ENCODE measurements at places on chromosomes 2 and 18.
A peak's percentile ranks its signal among the peaks of the same experiment; 100 is the strongest.

DNA sequence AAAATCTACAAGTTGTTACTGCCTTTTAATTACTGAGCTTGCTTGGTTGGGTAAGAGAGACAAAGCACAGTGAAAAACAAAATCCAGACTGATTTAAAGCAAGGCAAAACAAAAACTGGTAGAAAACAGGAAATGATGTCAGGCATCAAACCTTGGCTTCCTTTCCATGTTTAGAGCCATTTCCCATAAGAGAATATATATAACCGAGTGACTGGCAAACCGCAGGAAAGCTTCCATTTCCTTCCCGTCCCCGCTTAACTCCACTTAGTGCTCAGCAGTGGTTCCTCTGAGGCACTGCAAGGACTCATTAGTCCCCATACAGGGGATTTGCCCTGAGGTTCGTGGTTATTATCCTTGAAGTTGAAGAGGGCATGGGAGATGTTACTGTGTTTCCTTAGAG lies 446.3 kb downstream of the LPIN1 start:
- DNase-seq: no peak

- DNase-seq: no peak
Observed at GRCh38 chr18:55416791-55417190, 171.2 kb downstream of the TCF4 start.

DNA sequence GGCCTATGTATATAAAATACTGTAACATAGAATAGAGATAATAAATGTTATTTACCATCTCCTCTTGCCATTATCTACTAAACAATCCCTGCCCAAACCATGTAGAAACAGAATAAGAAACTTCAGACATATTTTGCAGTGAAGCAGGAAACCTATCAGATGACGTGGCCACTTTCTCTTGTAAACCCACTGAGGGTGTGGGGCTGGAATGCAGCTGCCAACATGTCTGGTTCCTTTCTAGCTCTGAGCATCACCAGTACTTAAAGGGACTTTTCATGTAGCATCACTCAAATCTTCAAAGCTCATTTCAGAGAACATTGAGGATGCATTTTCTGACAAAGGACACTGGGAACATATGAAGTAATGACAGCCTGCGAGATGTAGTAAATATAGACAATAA lies 251.8 kb downstream of the LPIN1 start:
- peak; percentile 20 for DNase-seq

DNA sequence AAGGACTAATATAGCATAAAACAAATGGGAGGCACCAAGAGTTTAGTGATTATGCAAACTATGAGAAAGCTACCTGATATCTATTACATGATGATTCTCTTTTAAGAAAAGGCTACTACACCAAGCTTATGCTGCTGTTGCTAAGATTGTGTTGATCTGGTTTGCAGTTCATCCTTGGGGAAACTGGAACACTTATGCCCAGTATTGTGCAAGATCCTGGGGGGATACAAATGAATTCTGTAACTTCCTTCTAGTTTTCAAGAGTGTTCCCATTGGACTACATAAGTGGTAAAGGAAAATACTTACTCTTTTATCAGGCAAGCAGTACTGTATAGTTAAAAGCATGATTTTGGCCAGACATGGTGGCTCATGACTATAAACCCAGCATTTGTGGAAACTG lies 3.1 kb upstream of the NMI start:
- no peak for DNase-seq

DNA sequence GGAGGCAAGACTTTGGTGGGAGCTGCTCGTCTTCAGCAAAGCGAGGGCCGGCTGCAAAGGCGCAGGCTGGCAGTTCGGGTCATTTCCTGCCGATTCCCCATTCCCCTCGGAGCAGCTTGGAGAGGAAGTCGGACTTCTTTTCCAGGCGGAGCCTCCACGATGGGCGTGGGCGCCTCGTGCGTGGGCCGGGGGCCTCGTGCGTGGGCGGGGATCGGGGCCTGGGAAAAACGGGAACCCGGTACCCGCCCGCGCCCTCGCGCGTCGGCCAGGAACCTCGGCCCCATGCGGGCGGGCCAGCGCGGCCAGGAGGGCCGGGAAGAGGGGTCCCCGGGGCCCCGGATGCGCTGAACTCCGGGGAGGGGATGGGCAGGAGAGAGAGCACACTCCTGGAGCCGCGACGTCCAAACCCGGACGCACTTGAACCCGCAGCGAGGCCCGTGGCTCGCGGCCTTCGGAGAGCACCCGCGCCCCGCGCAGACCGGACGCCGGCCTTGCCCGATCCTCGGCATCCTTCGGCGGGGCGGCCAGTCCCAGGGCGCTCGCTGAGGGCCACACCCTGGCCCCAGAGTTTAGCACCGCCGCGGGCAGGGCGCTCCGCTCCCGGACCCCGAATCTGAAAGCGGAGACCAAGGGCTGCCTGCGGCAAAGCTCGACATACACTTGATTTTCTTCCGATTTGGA lies 368.4 kb downstream of the MTX2 start:
- peak; percentile 30 for DNase-seq

DNA sequence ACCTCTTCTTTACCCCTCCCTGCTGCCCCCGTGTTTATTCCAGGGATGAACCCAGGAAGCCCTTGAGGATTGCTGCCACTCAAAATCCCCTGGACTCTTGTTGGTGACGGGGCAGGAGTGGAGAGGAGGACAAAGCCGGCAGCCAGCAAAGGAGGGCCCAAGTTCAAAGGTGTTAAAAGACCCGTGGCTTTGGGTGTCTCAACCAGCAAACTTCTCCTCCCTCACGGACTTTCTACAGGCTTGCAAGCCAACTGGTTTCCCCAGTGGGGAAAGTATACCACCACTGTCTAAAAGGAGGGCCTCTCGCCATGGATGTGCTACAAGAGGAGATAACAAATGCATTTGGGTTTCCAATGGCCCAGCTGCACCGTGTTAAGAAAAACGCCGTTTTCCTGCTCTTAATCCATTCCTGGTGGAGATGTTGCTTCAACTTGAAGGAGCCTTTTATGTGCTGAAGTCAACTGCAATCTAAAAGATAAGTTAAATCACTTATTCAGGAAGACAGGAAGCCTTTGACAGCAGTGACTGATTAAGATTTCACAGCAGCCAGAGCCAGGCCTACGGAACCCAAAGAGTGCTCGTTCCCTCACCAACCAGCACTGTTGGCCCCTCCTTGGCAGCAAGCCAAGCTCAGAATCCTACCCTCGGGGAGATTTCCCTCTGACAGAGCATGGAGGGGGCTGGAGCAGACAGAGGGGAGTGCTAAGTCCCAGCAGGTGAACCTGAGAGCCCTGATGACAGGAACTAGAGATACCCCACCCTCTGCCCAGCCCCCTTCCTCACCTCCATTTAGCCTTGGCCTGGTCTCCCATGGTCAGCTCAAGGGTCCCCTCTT lies 57.8 kb downstream of the ZBTB7C start:
- no peak for DNase-seq

DNA sequence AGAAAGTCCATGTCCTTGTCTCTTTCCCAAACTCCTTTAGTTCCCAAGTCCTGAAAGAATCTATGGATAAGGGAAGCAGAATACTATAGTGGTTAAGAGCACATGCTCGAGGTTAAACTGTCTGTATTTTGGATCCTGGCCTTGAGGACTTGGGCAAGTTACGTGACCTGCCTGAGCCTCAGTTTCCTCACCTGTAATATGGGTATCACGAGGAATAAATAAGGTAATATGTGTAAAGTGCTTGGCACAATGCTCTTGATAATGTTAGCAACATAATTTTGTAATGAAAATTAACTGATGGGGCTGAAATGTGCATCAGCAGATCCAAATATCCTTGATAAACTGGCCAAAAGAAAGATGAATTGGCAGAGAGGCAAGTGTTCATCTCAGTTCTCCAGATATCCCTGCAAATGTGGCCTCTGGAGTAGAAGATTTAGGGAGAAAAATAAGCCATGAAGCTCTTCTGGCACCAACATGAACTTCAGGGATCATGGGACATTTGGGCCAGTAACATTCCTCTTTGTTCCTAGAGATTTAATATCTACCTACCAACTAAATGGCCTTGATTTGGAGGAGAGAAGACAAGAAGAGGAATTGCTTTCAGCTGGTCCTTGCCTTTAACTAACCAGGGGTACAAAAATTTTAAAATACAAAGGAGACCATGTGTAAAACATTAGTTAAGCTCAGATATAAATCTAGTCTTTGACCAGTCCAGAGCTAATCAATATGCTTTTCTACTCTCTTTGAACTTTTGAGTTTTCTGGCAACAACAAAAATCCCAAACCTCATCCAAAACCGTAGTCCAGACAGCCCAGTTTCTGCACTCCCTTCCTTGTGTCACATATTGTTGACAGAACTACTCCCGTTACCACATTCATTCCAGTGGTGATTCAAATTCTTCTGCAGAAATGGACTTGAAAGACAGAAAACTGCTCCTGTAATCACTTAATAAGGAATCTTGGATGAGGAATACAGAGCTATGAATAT lies 52.7 kb upstream of the EML4 start:
- no peak for DNase-seq

GRCh38 chr18:7548221-7548620 lies 18.9 kb upstream of the PTPRM start:
- DNase-seq: no peak

All from GM13977 (cell line).